ENCODE measurements at places on chromosomes 5 and 9.

DNA sequence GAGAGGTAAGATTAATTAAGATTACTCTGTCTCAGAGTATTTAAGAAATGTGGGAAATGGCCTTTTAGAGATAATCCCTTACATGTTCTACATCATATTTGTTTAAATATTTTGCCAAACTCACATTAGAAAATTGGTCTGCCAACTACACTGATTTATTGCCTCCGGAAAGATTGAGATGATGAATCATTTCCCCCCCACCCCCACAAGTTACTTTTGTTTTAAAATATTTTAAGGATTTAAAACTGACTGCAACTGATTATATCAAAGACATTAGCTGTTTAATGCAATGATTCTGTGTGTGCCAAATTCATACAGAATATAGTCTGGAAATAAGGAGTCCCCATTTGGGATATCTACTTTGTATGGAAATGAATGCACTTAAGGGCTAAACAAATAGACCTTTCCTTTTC, 674.4 kb downstream of the PRR16 start:
- no peak for DNase-seq

DNA sequence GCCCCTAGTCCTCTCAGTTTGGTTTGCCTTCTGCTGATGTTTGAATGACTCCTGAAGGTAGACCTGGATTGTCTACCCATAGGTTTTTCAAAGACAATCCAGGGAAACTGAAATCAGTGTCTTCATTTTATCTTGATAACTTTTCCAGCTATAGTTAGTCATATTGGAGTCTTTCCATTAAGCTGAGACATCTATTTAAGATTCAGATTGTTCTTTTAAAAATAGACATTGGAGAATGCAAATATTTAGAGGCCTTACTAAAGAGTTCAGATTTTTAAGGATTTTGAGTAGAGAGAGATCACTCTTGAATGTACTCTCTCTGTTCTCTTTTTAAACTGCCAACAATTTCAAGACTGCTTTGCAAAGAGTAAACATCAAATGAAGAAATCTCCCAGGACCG, 69.1 kb downstream of the GDNF start:
- DNase-seq: no peak

DNA sequence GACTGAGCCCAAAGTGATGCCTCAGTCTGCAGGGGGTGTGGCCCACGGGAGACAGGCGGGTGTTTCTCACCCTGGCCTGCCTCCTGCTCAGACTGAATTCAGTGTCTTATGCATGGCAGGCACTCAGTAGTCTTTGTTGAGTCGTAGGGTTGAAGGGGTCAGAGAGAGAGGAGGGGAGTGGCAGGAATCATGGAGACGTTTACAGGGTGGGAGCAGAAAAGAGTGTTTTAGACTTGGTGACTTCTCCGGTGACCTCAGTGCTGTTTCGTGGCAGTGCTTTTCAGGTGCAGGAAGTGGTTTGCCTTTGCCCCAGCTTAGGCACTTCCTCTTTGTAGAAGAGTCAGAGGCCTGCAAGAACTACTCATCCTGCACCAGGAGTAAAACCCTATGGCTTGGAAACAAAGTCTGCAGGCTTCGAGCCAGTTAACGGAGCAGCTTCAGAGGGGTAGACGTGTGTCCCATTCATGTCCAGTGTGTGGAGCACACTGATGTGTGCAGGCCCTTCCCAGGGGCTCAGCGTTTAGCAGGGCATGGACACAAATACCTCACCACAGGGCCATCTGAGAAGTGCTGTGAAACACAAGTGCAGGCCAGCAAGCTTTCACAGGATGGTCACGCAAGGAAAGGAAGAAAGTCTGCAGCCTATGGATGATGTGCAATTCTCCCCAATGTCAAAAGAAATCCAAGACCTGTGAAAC, 24.5 kb upstream of the SEMA4D start:
- no peak for DNase-seq

GRCh38 chr5:57658018-57658417, 175.4 kb upstream of the ACTBL2 start:
- DNase-seq: no peak

DNA sequence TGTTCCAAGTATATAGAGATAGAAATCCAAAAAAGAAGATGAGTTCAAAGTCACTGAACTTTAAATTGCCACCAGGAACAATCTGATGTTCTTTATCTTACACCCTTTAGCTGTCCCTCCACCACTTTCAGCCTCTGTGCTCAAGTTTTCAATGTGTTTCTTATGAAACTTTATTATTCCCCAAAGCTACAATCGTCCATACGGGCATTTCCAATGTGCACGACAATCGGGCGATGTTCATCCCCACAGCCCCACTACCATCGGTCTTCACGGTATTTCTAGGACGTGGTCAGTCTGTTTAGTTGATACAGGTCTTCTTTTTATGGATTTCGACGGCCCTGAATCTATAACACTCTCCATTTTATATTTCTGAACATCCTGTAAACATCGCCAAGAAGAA, 238.7 kb upstream of the DAP start:
- DNase-seq: no peak

DNA sequence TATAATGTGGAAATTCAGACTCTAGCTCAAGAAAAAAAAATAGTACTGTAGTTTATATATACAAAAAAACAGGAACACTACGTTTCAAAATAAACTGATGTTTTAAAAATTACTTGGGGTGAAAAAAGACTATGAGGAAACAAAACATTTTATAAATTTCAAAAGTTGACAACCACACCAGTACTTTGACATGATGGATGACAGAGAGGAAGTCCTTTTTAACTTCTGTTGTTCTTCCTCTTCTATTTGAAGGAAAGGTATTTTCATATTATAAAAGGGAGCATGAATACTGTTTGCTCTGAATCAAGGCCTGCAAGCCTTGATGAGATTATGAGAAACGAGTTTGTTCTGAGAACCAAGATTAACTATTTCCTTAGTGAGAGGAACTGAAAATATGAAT, 456.9 kb downstream of the TAF11L14 start:
- DNase-seq: no peak

GRCh38 chr9:131976157-131977108, 103.2 kb downstream of the MED27 start:
- no peak for DNase-seq

DNA sequence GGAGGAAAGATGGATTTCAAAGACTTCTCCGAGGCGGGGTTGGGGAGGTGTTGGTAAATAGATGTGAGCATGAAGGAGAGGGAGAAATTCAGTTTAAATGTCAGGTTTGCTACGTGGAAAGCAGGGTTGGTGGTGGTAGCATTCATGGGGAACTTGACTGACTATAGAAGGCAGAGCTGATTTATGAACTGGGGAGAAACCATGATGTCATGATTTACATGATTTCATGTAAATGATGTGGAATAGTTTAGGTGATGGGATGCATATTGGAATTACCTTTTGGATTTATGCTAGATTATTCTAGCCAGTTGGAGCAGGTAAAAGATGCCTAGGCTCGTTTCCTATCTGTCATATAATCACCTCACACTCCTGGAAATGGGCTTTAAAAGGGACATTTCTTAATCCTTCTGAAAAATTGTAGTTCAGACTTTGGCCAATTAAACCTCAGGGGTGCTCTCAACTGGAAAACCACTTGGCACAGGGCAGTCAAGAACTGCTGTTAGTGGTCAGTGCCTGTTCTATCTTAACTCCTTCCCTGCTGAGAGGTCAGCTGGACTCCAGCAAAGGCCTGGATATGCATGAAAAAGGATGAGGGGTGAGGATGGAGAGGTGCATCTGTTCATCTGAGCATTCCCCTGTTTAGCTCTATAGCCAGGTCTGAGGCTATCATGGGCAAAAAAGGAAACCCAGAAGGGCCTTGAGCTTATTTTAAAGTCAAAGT, 50.1 kb upstream of the BASP1 start:
- DNase-seq: no peak

DNA sequence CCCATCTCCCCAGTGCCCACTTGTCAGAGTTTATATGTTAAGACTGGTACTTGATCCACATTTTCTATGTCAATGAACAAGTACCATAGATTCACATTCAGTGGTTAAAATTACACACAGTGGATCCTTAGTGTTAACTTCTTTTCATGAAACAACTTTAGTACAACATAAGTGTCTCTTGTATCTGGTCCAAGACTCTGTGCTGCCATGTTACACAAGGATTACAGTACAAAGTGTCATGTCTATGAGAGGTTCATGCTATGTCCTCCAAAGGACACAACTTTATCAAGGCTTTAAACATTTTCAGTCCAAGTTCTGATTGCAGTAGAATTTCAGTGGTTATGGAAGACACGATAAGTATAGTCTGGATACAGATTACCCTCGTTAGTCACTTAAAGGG, 13.3 kb upstream of the VLDLR start:
- no peak for DNase-seq

DNA sequence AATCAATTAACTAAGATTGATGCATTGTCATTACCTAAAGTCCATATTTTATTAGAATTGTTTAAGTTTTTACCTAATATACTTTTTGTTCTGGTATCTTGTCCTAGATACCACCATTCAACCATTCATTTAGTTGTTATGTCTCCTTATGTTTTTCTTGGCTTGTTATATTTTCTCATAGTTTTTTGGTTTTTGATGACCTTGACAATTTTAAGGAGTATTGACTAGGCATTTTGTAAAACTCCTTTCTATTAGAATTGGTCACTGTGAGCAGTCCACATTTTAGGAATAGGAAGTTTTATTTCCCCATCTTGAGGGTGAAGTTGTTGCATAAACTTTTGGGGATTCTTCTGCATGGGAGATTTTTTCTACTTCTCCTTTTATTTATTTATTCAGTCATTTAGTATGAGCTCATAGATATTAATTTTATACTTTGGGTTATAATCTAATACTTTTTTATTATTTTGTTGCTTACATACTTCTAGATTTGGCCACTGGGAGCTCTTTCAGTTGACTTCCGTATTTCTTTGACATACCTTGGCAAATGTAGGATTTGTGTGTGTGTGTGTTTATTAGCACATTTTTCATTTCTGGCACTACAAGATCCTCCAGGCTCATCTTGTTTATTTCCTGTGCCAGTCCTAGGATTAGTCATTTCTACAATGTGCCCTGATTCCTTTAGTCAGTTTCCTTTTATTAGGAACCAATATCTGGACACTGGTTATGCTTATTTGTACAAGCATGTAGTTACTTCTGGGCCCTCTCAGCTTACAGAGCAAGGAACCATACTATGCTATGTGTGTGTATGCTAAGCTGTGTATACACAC, 134.9 kb upstream of the CDKN2B start:
- DNase-seq: no peak

DNA sequence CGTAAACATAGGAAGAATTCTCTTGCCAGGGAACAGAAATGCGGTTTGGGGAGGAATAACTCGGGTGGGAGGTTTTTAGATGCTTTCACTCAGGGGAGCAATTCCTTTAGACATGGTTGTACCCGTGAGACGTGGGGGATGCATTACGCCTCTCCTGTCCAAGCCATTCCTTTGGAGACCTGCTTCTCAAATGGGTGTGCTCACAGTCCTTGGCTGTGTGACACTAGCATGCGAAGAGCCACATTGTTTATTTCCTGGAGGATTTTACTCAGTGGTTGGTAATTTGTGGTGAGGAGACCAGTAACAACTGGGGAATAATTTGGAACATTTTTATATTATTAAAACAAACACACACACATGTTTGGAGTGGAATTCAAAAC, 18.5 kb downstream of the COL15A1 start:
- no peak for DNase-seq

DNA sequence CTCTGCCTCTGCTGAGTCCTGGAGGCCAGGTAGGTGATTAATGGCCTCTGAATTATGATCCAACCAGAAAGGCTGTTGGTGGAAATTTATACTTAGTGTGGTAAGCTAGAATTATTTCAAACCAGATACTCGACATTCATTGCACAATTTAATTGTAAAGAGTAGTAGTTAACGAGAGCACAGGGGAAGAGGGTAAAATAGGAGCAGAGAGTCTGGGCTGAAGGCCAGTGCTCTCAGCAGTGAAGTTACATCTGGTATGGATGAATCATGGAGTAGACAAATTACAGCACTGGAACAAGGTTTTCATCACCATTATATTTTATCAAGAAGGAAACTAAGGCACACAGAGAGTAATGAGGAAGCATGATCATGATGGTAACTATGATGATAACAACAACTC, 92.5 kb downstream of the TLR4 start:
- no peak for DNase-seq

- no peak for DNase-seq
Observed at GRCh38 chr9:16223074-16223871, 647.2 kb downstream of the BNC2 start.

- no peak for DNase-seq
Observed at GRCh38 chr5:6744841-6745705, 31.8 kb downstream of the TENT4A start.

DNA sequence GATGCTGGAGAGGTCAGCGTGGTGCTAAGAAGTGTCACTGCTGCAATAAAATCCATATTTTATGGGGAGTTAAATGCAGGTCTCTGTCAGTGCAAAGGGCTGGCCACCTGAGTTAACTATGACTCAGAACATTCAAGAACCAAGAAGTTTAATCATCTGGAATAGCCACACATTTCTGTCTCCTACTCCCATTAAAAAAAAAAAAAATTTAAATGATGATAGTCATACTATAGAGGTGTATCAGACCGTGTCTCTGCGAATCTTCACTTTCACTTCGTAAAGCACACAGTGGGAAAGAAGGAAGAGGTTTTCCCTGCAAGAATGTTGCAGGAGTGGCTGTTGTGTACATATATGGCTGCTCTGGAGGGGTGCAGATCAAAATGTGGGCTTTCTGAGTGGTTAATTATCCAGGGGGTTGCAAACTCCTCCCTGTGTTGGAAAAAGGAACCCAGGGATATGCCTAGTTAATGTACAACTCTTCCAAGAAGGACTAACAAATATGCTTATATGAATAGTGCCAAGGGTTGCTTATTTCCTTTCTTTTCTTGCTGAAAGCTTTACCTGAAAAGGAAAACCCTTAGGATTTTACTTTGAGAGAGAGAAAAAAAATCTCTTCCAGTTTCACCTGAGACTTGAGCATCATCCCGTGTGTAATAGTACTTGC, 1.5 kb downstream of the CDH6 start:
- no peak for DNase-seq

GRCh38 chr9:16689351-16689938, 181.0 kb downstream of the BNC2 start:
- no peak for DNase-seq

- no peak for DNase-seq
Observed at GRCh38 chr5:179873588-179874110, 15.0 kb upstream of the MRNIP start.

- DNase-seq: no peak
Observed at GRCh38 chr9:127770583-127770904, 7.9 kb downstream of the SH2D3C start.

GRCh38 chr9:90607701-90608516, 34.7 kb downstream of the DIRAS2 start:
- no peak for DNase-seq

DNA sequence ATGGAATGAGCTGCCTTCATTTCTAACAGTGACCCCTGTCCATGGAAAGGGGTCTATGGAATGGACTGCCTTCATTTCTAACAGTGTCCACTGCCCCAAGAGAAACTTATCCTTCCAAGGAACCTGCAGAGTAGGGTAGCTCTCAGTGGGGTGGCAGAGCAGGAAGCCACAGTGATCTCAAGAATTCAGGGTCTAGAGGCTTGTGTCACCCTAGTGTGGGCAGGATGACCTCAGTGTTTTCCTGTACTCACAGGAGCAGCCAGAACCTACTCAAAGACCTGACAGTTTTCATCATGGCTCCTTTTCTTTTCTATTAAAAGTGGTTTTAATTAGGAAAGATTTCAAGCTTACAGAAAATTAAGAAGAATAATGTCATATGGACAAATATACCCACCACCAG, 27.5 kb downstream of the SEC61B start:
- no peak for DNase-seq

- no peak for DNase-seq
Observed at GRCh38 chr5:68071736-68072135, 143.8 kb upstream of the PIK3R1 start.

Data from DMS79 (cell line).